ENCODE measurements at places on chromosomes 1 and 21.

DNA sequence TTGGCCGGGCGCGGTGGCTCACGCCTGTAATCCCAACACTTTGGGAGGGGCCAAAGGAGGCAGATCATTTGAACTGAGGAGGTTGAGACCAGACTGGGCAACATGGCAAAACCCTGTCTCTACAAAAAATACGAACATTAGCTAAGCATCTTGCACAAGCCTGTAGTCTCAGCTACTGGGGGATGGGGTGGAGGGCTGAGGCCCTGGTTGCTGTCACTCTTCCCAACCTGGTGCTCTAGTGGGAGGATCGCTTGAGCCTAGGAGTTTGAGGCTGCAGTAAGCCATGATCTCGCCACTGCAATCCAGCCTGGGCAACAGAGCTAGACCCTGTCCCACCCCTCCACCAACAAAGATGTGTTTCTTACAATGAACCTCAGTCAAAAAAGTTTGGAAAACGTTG is 2.8 kb downstream of the PHGDH start:
- no peak for DNase-seq

DNA sequence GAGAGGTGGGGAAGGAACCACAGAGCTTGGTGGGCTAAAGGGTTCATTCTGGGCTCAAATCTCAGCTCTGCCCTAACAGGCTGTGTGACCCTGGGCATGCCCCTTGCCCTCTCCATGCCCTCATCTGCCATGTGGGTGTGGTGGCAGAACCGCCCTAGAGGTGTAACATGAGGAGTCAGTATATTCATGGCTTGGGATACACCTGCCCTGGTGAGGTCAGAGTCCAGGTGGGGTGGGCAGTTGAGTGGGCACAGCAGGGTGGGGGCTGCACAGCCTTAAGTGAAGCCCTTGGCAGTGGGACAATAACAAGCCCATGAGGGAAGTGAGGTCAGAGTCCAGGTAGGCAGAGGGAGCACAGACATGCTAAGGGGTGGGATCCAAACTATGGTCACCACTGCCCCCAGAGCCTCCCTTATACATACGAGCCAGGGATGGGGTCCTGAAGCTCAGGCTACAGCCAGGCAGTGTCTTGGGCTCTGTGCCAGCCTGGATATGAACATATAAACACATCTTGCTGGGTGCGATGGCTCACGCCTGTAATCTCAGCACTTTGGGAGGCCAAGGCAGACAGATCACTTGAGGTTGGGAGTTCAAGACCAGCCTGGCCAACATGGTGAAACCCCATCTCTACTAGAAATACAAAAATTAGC is 59.0 kb upstream of the EFHD2 start:
- DNase-seq: no peak

- no peak for DNase-seq
Observed at GRCh38 chr1:81731989-81732388, 68.7 kb upstream of the ADGRL2 start.

DNA sequence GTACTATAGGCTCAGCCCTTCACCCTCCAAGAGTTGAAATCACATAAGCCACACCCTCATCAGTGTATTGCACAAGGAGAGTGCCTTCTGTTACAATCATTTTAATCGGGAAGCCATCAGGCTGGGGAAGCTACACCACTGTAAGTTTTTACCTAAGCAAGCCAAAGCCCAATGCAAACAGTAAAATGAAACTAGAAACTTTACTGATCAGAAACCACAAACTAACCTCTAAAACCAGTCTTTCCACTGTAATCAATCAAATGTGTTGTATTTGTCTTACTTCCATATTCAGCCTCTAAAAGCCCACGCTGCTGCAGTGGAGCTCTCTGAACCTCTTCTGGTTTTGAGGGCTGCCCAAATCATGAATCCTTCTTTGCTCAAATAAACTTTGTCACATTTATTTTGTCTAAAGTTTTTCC is 26.2 kb downstream of the CAPN8 start:
- peak; percentile 11 for DNase-seq

- no peak for DNase-seq
Observed at GRCh38 chr1:20224546-20224945, 38.2 kb upstream of the PLA2G2C start.

GRCh38 chr1:228208831-228209551 is 1.1 kb downstream of the OBSCN start:
- DNase-seq: no peak

DNA sequence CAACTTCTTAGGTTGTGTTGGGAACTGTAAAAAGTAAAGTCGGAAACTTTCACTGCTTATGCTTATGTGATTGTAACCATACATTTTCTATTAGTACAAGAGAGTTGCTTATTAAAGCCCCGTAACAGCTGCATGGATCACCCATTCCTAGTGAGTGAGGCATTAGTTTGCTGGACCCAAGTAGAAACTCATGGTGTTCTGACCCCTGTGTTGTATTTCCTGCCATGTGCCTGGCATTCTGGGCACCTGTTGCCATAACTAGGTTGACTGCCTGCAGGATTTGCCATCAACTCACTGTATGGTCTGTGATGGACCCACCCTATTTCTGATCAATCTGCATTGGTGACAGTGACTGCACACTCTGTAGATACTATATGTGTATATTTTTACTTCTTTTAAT is 173.0 kb downstream of the PGBD5 start:
- DNase-seq: no peak

- DNase-seq: no peak
Observed at GRCh38 chr1:30475966-30476365, 247.4 kb downstream of the MATN1 start.

GRCh38 chr1:173392895-173393658 is 84.1 kb upstream of the PRDX6 start:
- DNase-seq: no peak

- no peak for DNase-seq
Observed at GRCh38 chr1:90580176-90580575, 136.9 kb downstream of the BARHL2 start.

DNA sequence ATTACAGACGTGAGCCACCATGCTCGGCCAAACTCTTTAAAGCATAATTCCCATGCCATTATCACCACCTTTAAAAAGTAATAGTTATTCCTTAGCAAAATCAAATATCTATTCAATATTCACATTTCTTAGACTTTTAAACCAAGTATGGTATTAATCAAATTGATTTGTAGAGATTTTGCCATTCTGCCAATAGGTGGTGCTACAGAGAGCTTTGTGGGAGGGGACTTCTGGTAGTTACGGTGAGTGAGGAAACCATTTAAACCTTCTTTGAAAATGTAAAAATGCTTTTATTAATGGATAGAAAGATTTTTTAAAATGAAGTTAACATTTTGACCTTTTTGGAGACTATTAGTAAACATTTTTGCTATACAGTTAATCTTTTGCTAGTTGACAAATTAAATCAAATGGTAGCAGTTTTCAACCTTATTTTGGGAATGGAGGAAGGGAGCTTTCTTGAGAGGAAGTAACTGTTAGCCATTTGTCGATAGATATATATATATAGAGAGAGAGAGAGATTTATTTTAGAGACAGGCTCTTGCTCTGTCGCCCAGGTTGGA is 19.3 kb downstream of the IARS2 start:
- peak; percentile 40 for DNase-seq

- no peak for DNase-seq
Observed at GRCh38 chr21:25408666-25409065, 198.6 kb downstream of the MRPL39 start.

GRCh38 chr21:45333583-45334121 is 46.0 kb upstream of the POFUT2 start:
- no peak for DNase-seq

GRCh38 chr1:6391951-6392808 is 1.4 kb downstream of the ACOT7 start:
- no peak for DNase-seq

DNA sequence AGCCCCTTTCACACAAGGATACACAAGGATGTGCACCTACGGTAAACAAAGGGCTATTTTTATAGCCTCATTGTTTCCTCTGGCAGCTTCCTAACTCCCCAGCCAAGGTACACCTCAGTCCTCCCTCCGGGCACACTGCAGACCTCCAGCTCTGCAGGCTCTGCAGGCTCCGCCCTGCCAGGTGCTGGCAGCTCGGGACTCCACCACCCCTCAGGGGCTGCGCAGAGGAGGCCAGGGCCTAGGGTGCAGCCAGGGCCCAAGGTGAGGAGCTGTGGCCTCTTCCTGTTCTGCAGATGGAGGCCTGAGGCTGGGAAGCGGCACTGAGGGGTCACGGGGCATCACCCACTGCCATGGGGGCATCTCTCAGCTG is 19.8 kb upstream of the CLSTN1 start:
- no peak for DNase-seq

DNA sequence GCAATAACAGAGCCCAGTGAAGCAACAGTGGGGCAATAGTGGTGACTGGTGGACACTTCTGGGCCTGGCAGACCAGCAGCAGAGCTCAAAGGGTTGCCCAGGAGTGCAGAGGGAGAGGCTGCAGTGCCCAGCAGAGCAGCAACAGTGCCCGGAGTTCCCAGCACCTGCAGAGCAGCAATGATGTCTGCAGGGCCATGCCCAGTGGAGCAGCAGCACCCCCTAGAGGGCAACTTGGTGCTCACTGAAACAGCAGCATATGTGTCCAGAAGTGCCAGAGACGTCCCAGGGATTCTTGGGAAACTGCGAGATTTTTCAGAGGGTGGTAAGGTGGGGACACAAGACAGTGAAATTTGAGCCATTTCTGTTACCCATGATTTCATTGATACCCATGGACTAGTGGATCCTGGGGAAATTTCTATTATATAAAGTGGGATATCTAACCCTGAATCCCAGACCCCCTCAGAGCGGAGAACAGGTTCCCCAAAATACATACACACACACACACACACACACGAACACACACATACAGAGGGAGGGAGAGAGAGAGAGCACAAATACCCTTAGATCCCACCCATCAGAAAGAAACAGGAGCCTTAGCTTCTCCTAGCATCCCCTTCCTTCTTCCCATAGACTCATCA is 156.9 kb upstream of the GJB5 start:
- DNase-seq: peak; percentile 28

GRCh38 chr1:234768171-234768568 is 158.2 kb upstream of the IRF2BP2 start:
- peak; percentile 52 for DNase-seq

DNA sequence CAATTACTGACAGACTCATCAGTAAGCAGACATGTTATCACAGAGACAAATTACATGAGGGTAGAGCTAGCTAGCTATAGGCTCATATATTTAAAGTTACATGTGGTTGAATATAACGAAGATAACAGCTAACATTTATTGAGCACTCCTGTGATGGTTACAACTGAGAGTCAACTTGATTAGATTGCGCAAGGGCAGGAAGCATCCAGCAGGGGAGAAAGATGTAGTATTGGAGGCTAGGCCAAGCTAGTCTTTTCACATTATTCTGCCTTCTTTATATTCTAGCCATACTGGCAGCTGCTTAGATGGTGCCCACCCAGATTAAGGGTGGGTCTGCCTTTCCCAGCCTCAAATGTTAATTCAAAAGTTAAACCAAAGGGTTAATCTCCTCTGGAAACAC is 37.1 kb downstream of the PIGK start:
- no peak for DNase-seq
